ENCODE measurements at places on chromosomes 2 and 18.

- DNase-seq: no peak
These were observed 36.7 kb upstream of the ASXL3 start for GRCh38 chr18:33541316-33541715.

DNA sequence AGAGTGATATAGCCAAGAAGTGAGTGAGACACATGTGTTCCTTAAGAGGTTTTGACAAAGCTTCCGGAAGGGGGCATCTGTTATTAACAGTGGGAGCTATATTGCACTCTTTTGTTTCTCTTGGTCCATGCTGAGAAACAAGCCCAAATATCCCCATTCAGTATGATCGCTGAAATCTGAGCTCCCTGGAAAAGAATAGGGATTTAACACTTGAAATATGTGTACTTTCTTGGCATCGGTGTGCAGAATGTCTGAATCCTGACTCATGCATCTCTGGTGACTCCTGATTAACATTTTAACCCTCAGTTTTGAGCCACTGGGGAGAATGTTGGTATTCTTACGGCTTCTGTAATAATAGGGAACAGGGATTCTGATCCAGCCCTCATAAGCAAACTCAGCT is 448.1 kb downstream of the TSN start:
- no peak for DNase-seq

- no peak for DNase-seq
These were observed 115.1 kb downstream of the CDH20 start for GRCh38 chr18:61448316-61448715.

DNA sequence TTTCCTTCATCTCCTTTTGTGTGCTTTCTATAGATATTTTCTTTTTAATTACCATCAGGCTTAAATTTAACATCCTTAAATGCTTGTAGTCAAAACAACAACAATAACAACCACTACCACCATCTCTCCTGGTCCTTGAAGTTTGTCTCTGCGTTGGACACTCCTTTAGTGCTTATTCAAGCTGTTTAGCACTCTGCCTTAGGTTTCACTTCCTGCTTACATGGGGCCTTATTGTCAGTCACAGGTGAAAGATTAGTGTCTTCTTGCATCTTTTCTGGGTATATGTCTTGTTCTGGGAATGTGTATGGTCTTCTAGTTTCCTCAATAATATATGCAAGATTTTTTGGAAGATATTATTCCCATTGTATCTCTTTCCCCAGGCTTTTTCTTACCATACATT is 240.1 kb upstream of the NXPH2 start:
- DNase-seq: no peak

DNA sequence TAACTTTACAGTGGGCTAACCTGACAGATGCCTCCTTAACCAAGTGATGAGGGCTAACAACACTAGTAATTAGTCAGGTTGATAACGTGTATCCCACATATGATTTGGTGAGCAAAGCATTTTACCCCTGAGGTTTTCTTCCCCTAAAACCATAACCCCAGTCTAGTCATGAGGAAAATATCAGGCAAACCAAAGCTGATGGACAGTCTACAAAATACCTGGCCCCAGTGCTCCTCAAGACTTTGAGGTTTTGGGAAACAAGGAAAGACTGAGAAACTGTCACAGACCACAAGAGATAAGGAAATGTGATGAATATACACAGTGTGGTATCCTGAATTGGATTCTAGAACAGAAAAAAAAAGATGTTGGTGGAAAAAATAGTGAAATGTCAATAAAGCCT is 28.5 kb downstream of the MAP3K20 start:
- no peak for DNase-seq

GRCh38 chr2:125491663-125492062 is 1164.3 kb upstream of the GYPC start:
- DNase-seq: no peak

DNA sequence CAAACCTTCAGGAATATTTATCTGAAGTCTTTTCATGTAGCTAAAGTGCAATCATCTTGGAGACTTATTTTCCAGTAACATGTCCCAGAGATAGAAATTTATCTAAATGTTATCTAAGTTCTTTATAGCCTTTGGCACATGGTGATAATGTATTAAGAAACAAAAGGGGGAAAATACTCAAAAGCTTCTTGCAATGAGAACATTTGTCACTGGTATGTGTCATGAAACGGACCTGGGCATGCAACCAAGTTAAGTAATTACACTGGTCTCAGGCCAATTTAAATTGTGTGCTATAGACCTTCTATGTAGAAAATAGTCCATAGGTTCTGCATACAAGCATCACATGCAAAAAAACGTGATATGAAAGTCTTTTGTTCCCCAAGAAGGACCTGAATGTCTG is 136.2 kb downstream of the SLC8A1 start:
- no peak for DNase-seq

DNA sequence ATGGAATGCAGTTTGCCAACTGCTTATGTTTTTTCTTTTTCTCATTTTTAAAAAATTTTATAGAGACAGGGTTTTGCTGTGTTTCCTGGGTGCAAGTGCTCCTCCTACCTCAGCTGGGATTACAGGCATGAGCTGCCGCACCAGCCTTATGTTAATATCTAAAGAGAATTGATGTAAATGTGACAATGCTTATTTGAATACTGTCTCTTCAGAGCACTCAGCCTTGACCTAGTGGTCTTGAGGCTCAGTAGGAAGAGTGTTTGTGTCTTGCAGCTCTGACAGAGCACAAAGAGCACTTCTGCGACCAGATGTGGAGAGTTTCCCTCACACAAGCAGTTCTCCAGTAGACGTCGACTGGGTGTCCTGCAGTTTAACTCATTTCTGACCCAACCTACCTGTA is 55.3 kb downstream of the ARHGEF4 start:
- DNase-seq: no peak

DNA sequence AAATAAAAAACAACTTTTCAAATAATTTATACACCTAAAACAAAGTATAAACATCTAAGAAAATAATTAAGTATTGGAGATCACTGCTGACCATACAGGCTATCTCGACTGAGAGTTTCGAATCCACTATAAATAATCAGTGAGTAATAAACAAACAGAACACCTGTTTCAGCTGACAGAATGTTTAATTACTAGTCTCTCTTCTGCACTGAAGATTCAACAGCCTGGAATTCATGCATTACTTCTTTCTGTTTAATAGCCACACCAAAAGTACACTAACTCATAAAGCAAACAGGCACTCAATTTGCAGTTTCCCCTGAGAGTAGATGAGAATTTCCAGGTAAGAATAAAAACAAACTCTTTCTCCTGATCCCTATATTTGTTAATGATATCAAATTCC is 138.5 kb downstream of the RBMS1 start:
- no peak for DNase-seq

DNA sequence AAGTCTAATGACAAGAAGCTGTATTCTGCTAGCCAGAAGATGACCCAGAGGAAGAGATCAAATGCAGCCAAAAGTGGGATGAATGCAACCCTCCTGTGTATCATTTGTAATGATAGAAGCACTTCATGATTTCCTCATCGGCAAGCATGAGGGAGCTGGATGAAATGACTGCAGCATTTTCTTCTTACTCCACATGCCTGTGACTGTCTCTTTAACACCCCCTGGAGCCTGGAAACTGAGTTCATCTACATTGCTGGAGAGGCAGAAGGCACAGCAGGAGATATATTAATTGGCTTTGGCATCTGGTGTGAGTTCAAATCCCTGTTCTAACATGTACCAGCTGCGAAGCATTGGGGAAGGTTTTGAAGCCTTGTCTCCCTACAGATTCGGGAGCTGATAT is 37.7 kb downstream of the ID2 start:
- no peak for DNase-seq

- no peak for DNase-seq
These were observed 89.5 kb downstream of the BIRC6 start for GRCh38 chr2:32446369-32446768.

- DNase-seq: no peak
These were observed 181.3 kb downstream of the SEPTIN10 start for GRCh38 chr2:109432421-109432820.

DNA sequence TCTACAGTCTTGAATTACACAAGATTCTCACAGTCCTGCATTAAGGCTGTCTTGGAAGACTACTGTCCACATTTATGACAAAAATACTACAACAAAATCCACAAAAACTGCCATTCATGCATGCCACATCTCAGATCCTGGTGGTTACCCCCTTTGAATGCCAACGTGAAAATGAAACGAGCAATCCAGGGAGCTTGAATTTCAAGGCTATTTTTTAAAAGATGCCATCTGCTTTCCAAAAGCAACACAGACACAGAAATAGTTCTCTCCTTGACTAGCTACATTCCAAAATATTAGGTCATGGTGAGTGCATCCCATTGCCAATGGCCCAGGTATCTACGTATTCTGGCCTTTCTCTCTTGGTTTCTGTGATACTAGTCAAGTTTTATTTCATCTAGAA is 36.3 kb downstream of the IRS1 start:
- DNase-seq: no peak

DNA sequence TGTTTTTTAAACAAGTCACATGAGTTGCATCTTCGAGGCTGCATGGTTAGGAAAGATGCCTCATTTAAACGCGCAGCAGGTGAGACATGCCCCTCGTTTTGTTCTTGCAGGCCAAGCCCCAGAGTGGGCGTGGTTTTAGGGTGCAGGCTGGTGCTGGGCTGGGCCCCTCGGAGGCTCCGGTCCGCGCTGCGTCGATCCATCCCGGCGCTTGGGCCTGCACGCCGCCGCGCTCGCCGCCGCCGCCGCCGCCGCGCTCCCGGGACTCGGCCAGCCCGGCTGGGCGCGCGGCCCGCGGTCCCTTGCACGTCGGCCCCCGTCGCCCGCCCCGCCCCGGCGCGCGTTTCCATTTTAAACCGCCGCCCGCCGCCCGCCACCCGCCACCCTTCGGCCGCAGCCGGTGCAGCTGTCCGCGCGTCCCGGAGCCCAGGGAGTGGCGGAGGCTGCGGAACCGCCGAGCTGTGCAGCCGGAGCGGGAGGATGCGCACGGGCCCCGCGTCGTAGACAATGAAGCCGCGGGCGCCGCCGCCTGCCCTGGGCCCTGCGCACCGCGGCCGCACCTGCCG is 175.5 kb downstream of the AGAP1 start:
- DNase-seq: peak; percentile 25

GRCh38 chr2:194223218-194223617 is 1433.8 kb upstream of the SLC39A10 start:
- no peak for DNase-seq

GRCh38 chr2:55013936-55014335 is 36.3 kb downstream of the RTN4 start:
- DNase-seq: no peak

DNA sequence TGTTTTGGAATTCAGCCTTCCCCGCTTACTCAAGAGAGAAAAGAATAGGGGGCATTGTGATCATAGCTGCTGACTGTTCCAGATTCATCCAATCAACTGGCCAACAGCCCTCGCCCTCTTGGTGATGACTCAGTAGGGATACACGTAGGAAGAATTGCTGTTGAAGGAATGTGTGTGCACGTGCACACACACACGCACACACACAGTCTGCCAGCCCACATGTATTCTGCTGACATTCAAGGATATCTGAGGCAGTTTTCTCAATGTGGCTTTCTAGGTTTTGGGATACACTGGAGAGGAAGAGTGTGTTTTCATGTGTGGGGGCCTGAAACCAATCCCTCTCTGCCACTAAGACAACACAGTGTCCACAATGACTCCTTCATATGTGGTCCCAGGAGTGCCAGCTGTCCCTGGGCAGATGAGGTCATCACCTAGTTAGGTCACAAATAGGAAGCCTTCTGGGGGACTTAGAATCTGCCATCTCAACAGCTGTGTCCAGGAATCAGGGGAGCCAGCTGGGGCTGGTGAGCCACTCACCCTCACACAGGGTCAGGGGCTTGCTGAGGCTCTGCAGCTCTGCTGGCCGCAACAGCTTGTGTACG is 352.6 kb downstream of the SS18 start:
- no peak for DNase-seq

DNA sequence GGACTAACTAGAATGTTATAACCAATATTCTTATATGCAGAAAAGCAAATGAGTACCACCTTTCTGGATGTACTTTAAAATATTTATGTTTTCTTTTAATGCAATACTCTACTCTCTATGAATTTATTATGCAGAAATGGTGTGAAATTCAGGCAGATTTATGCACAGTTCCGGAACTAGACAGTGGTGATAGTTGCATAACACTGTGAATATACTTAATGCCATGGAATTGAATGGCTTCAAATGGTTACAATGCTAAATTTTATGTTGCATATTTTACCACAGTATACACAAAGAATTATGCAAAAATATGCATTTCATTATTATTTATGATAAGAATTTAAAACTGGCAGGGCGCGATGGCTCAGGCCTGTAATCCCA is 287.8 kb upstream of the FN1 start:
- DNase-seq: no peak

DNA sequence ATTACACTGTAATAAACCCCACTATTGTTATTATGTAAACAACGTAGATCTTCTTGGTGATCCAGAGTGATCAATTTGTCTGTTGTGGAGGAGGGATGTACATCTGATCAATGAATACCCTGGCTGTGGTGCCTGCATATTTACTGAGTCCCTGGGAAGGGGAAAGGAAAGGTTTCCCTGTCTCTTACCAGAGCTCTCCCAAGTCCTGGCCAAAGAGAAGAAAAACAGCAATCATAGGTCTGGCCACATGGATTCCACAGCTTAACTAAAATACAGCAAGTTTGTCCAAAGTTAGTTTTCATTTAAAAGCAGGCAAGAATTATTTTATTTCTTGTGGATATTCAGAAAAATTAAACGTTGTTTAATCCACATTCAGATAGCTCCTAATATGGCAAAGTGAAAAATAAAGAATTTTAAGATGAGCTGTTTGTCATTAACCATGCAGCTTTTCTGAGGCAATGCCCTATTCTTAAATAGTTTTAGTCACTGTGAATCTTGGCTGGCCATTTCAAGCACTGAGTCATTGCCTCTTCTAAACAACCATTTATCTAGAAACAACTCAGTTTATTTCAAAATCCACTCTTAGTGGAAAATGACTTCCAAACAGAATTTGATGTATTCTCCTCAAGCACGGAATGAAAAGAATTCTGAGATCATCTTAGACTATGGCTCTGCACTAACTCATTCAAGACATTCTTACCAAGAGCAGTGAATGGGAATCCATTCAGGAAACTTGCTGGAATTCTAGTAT is 1004.4 kb upstream of the CDH2 start:
- DNase-seq: no peak

All from activated effector memory CD4-positive, alpha-beta T cell treated with Interleukin-2 at 50 U/mL for 16 hours (primary cell).